ENCODE measurements at places on chromosomes 12 and 14.

- no peak for DNase-seq
Measured at GRCh38 chr12:117047810-117048584, 51.2 kb downstream of the TESC start.

DNA sequence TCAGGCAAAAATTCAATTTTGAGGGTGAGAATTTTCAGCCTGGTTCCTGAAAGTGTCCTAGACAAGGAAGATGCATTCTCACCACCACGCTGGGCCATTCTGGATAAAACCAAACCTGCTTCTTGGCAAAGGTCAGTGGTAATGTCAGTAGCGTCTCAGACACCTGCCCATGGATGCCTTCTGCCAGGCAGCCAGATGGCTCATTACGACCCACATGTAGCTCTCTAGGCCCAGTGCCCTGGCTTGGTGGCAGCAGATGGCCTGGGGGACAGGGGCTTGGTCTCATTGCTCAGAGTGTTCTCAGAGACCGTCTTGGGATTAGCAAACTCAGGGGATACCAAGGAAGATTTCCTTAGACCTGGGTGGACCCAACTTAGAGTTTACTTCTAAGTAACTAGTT is 105.1 kb downstream of the ARF6 start:
- no peak for DNase-seq

GRCh38 chr12:15131431-15131830 is 89.8 kb downstream of the RERG start:
- no peak for DNase-seq

- DNase-seq = no peak
Measured at GRCh38 chr12:67456431-67456901, 187.3 kb downstream of the CAND1 start.

- no peak for DNase-seq
Measured at GRCh38 chr14:31877255-31877798, 199.8 kb upstream of the ARHGAP5 start.

GRCh38 chr12:28539691-28540323 is 349.6 kb downstream of the CCDC91 start:
- no peak for DNase-seq

DNA sequence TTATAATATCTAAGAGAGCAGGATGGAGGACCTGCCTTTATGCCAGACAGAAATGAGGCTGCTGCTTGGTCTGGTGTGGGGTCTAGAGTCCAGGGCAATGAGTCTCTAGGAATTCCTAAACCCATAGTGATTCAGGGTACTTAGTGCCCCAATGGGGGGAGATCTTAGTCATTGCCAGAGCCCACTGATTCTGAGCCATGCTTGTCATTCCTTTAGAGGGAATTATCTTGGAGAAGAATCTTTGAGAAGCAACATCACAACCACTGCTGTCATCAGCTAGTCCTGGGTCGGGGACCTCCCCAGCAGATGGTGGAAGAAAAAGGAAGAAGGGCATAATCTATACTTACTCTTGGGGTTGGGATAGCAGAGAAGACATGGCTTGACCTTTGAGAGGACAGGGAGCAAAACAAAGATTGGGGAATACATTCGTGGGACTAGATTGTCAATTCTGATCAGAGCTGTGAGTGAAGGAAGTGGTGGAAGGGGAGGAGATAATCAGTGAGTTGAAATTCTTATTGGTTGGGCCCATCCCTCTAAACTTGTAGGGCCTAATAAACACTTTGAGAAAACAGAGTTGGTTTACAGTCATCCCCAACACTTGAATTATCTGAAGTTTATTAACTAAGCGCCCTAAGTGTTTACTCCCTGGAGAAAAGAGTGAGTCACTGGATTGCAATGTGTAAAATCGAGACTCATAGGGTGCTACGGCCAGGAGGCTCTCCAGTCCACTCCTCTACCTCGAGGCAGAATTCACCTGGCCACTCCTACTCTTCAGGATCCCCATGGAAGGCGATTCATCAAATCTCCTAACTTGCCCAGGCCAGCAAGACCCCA is 3.0 kb upstream of the KRT3 start:
- no peak for DNase-seq

GRCh38 chr14:89640141-89640540 is 223.1 kb upstream of the FOXN3 start:
- no peak for DNase-seq

GRCh38 chr14:45252366-45253069 is 484 bp downstream of the MIS18BP1 start:
- no peak for DNase-seq

DNA sequence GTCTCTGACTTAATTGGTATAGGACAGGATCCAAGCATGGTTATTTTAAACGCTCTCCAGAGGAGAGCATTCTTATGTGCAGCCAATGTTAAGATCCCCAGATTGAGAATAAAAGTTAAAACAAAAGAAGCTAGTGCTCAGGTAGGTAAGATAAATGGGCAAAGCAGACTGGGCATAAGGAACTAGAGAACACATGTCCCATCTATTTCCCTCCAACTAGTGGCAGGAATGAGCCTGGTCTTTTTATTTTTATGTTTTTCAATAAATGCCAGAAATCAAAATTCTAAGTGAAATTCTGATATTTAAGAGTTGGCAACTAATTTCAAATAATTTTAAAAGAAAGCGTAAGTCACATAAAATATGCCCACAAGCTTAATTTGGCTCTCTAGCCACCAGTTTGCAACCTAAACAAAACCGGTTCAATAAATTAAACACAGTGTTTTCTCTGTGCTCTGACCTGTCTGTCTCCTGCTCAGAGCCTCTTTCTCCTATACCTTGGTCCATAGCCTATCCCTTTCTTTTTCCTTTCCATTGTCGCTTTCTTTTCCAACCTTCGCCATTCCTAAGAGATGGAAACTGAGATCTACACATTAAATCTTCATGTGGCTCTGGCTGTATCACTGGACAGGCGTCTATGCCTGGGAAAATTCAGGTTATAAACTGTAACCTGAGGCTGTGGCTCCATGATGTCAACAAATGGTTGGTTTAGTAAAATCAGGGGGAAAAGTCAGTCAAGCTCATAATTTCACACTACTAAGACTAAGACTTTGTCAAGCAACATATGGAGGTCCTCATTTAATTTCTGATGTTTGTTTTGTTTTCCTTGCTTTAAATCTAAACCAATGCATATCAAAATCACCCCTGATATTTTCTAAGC is 5.5 kb downstream of the SLC38A1 start:
- DNase-seq = no peak

GRCh38 chr12:127685931-127686330 is 581.0 kb upstream of the TMEM132C start:
- no peak for DNase-seq

GRCh38 chr14:79834868-79835267 is 376.4 kb downstream of the DIO2 start:
- DNase-seq = no peak

GRCh38 chr12:105569886-105570285 is 239.4 kb downstream of the C12orf75 start:
- no peak for DNase-seq

DNA sequence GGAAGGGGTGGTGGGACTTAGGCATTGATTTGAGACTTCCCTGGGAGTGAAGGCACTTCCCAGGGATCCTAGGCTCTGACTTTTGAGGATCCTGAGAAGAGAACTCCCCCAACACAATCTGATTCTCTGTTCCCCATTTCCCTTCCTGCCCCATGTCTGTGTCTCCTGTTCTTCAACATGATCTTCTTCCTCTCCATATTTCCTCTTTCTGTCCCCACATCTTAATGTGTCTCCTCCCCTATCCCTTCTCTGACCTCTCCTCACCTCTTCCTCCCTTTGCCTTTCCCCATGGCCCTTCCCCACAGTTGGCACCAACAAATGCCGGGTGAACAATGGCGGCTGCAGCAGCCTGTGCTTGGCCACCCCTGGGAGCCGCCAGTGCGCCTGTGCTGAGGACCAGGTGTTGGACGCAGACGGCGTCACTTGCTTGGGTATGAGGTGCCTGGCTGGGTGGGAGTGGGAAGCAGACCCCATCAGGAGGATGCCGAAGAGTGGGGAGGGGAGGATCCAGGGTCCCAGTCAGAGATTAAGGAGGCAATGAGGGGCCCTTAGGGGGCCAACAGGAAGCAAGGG is 15.2 kb upstream of the LRP1-AS start:
- no peak for DNase-seq

- DNase-seq = no peak
Measured at GRCh38 chr12:127150479-127150878, 1116.5 kb upstream of the TMEM132C start.

All from CD8-positive, alpha-beta memory T cell (primary cell).